ENCODE measurements at places on chromosomes 2 and 18. TPM values are rescaled to one million over a fixed set of nuclear protein-coding genes. Genes with fewer than 3 reads are reported as not detected.

The APOB gene
- 0.26 TPM for total RNA-seq

The CERKL gene
- not detected for total RNA-seq

The ELOA2 gene
- not detected for total RNA-seq

The ITGB6 gene
- total RNA-seq = not detected

The MBP gene
- 8.6 TPM for total RNA-seq

The LRP2 gene
- total RNA-seq = 1.4 TPM

The COL6A3 gene
- 0.66 TPM for total RNA-seq

The STEAP3 gene
- total RNA-seq = 15.9 TPM

The UGT1A6 gene
- total RNA-seq = not detected

The CHST10 gene
- 29.7 TPM for total RNA-seq

The PAIP2B gene
- total RNA-seq = 16.8 TPM

The KRCC1 gene
- 8.2 TPM for total RNA-seq

The STARD6 gene
- not detected for total RNA-seq

The C2orf78 gene
- 0.09 TPM for total RNA-seq

The UGT1A3 gene
- not detected for total RNA-seq

The PDE1A gene
- total RNA-seq = not detected

The SNTG2 gene
- total RNA-seq = 12.7 TPM

The CXCR1 gene
- total RNA-seq = not detected

The ATP6V1B1 gene
- not detected for total RNA-seq

The FOXI3 gene
- 18.3 TPM for total RNA-seq

The SLC40A1 gene
- total RNA-seq = not detected

The CPS1 gene
- 12.4 TPM for total RNA-seq

The CAPN13 gene
- 5.0 TPM for total RNA-seq

The SGO2 gene
- total RNA-seq = 27.0 TPM

The ATP8B1 gene
- total RNA-seq = 0.53 TPM

The MC4R gene
- not detected for total RNA-seq

The CAPN14 gene
- total RNA-seq = 0.07 TPM

The TUBA3E gene
- total RNA-seq = 0.13 TPM
